Activated naive CD4-positive, alpha-beta T cell (primary cell): ENCODE measurements at places on chromosomes 3 and 15.

DNA sequence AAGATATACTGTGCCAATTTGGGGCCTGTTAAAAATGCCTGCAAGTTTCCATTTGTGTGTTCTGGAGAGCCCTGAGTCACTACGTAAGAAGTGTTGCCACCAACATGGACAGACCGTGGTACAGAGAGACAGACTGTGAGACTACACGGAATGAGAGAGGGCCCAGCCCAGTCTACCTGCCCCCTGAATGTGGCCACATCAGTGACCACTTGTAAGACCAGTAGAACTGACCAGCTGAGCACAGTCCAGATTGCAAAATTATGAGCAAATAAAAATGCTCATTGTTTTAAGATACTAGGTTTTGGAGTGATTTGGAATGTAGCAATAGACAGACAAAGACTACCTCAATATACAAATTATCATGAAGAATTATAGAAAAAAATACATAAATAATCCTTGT lies 42.0 kb downstream of the ATR start:
- DNase-seq: no peak

GRCh38 chr15:55322467-55322866 lies 3.4 kb downstream of the PIGB start:
- DNase-seq: no peak

- no peak for DNase-seq
Observed at GRCh38 chr3:60703956-60704736, 547.1 kb downstream of the FHIT start.

DNA sequence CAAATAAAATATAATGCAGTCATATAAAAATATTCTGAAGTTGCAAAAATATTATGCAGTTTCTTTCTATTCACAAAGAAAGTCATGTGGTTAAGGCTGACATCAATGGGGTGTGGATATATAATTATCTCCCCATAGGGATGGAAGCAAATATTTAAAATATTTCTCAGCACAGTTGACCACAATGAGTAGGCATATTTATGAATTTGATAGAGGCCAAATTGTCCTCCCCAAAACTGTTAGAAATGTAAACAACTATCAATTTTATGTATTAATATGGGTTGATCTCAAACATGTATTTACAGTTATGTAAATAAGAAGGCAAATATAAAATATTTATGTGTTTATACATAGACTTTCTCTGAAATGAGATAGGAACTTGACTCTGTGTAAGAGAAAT lies 246.0 kb upstream of the CBLB start:
- no peak for DNase-seq

GRCh38 chr3:55897573-55898224 lies 410.6 kb upstream of the WNT5A start:
- no peak for DNase-seq

GRCh38 chr15:33716025-33716424 lies 252.3 kb upstream of the CHRM5 start:
- no peak for DNase-seq

- no peak for DNase-seq
Observed at GRCh38 chr3:41525303-41526064, 326.2 kb downstream of the CTNNB1 start.

DNA sequence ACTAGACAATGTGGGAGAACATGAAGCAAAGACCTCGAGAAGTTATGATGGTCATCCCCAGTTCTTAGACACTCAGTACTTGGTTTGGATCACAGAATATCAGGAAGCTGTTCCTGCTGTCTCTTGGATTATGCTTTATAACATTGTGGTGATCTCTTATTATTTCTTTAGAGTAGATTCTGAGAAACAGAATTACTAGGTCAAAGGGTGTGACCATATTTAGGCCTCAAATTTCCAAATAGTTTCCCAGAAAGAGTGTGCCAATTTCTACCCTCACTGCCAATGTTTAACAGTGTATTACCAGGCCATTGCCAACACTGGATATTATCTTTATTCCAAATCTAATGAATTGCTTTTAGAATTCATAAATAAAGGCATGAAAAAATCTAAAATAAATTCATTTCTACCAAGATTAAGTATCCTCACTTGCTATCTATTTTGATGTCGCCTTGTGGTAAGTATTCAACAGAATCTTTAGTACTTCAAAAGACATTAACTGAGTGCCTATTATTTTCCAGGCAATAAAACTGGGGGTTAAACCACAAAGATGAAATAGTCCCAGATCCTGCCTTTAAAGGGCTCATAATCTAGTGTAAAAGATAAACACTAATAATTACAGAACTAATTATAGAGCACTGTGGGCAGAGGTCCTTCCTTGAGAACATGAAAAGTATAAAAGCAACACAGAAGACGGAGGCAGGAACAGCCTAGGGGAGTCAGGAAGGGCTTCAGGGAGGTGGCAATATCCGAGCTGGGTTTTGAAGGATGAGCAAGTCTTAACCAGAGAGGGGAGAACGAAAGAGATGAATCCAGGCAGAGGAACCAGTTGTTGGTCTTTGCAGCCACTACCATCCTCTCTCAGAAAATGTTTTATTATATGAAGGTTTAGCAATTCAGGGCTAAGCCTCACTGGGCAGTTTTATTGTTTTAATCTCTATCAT lies 86.8 kb downstream of the IGF2BP2 start:
- no peak for DNase-seq

GRCh38 chr15:69086427-69087204 lies 72.1 kb downstream of the NOX5 start:
- no peak for DNase-seq

DNA sequence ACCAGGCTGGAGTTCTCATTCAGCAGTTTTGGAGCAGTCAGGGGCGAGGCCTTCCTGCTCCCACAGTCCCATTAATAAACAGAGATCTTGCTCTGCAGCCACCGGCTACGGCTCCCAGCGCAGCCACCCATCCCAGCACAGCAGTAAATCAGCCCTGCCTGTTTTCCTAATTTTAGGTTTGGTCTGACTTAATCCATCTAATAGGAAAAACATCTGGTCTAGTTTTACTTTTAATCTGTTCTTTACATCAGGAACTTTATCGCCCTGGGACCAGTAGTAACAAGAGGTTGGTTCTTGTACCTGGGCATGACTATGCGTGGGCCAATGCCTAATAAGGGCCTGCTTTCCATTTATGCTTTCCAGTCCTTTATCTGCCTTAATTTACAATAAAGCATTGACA lies 264.0 kb upstream of the DPH6 start:
- DNase-seq: no peak

DNA sequence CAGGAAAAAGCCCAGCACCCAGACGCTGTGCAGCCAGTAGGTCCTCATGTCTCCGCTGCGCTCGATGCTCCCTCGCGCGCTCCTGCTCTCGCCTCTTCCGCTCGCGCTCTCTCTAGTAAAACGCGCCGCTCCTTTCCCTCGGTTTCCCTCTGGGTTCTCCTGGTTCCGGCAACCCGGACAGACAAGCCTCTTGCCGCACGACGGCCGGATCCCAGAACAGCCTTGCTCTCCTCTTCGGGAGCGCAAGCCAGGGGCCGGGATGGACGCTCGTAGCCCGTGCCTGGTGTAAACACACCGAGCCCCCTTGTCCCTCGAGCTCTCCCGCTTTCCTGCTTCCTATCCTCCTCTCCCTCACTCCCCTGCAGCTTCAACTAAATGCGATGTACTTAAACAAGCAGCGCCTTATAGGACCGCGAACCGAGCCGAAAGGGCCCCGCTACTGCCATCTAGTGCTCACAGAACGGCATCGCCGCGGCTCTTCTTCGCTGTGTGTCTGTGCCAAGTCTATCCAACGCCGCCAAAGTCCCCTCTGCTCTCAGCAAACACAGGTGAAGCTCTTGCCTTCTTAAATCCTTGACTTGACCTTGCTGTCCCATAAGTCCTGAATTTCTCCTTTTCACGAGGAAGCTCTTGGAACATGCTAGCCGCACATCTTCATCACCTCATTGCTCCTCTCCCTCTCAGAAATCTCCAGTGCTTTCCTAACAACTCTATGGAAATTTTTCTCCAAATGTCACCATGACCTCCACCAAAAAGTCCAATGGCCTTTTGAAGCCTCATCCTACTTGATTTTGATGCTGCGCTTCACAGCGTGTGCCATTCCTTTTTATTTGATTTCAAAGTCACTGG lies 1037.2 kb downstream of the IGSF11 start:
- DNase-seq: no peak

GRCh38 chr3:116188231-116188785 lies 257.0 kb downstream of the LSAMP start:
- no peak for DNase-seq

DNA sequence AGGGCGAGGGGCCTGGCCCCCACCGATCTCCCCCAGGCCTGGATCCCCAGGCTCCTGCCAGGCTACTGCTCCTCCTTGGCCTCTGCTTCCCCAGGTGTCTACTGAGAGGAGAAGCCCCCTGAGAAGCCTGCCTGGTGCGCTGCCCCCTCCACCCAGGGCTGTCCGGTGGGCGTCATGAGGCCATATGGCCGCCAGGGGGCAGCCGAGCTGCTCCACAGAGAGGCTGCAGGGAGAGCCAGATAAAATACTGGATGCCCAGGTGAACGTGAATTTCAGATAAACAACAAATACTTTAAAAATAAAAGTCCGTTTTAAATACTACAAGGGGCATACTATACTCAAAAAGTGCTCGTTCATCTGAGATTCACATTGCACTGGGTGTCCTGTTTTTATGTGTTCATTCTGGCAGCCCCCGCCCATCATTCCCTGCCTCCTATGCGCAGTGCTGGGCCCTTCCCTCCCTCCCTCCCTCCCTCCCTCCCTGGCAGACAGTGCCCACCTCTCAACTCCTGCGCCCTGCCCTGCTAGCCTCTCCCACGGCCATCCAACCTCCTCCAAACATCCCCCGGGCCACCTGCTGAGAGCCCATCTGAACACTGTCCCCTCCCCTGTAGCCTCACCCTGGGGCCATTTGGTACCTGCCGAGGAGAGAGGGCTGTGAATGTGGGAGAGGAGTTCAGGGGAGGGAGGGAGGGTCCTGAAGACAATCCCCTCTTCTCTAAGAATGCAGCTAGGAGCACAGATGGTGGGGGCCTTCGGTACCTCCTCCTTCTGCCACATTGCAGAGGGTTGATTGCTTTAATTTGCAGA lies 29.6 kb downstream of the PSTPIP1 start:
- peak; percentile 27 for DNase-seq

DNA sequence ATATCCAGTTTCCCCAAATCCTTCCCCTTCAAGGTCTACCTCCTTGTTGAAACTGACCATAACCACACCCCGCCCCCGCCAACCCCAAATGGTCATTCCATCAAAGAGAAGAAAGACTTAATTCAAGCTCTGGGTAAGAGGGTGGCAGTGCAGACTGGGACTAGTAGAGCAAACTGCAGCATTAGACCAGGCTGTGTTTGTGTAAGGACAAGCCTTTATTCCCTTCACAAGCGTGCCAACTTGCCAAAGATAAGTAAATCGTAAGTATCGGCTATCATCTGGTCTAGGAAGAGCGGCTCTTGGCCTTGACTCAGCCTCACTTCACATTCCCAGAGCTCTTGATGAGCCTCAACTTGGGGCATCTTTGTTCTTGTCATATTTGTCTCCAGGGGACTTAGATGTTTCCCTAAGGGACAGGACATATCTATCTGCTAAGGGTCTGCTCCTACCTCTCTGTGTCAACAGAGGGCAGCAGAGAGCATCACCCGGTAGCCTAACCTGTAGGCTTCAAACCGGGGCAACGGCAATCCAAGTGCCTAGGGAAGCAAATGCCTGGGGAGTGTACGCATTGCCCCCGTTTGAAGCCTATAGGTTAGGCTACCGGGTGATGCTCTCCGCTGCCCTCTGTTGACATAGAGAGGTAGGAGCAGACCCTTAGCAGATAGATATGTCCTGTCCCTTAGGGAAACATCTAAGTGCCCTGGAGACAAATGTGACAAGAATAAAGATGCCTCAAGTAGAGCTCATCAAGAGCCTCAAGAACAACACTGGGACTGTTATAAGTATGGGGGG lies 8.9 kb upstream of the MAP3K13 start:
- peak; percentile 11 for DNase-seq

DNA sequence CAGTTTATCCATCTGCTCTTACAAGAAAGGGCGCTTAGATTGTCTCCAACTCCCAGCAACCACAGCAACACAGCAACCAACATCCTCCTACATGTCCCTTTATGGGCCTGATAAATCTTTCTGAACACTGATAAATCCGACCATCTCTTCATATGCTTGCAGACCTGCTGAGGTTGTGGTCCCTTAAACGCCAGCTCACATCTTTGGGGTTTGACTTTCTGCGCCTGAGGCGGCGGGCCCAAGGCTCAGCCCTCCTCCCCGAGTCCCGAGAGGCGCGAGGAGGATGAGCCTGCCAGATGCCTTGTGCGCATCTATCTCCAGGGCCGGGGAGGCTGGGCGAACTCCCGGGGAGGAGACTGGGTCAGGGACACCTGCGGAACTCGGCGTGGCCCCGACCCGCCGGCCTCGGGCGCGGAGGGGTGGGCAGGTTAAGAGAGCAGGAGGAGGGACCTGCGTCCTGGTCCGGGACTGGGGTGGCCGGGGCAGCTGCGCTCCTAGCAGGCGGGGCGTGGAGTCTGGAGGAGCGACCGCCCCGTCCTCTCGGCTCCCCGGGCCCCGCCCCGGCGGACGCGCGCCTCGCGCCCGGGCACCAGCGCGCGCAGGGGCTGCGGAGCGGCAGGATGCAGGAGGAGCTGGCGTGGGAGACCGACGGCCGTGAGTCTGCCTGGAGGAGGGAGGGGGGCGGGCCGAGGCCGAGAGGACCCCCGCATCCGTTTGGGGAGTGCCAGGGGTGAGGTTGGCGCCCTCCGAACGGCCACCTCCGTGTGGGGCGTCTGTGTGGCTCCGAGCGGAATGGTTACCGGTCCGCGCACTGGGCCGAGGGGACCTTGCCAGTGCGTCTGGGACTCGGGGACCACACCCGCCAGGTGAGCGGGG lies at the start of gene ANKDD1A:
ANKDD1A (plus strand) TSS at position 592 of the 876 bp plus-strand sequence; CDS start at position 621, 29 bp downstream.
- DNase-seq: peak; percentile 8

- no peak for DNase-seq
Observed at GRCh38 chr3:86731501-86731901, 259.4 kb downstream of the VGLL3 start.

DNA sequence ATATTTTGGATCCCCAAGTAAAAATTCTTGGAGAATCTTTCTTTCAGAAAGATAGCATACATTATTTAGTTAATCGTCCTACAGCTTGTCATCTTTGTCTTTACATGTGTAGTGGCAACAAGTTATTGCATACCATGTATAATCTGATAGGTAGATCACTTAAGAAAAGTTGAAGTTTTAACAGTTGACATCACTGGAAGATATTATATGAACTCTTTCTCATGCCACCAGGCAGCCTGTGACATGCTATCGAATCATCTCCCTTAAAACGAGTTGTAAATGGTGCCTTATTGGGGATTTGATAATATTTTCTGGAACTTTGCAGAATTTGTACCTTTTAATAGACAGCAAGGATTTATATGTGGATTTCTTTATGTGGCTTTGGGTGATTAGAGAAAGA lies 8.7 kb downstream of the U2SURP start:
- no peak for DNase-seq

- DNase-seq: no peak
Observed at GRCh38 chr3:167929968-167930367, 165.8 kb downstream of the GOLIM4 start.

DNA sequence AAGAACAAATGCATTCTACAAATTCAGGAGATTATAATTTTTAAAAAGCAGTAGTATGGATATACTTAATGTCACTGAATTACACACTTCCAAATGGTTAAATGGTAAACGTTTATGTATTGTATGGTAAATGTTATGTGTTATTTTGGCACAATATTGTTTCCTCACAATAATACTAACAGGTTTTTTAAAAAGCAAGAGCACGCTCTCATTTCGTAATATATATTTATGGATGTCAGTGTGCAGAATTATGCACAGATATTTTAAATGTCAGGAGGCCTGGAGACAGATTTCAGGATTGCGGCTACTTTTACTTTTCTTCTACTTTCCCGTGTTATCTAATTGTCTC lies 533 bp downstream of the ZNF445 start:
- no peak for DNase-seq
